ENCODE measurements at places on chromosomes 16 and 17.

DNA sequence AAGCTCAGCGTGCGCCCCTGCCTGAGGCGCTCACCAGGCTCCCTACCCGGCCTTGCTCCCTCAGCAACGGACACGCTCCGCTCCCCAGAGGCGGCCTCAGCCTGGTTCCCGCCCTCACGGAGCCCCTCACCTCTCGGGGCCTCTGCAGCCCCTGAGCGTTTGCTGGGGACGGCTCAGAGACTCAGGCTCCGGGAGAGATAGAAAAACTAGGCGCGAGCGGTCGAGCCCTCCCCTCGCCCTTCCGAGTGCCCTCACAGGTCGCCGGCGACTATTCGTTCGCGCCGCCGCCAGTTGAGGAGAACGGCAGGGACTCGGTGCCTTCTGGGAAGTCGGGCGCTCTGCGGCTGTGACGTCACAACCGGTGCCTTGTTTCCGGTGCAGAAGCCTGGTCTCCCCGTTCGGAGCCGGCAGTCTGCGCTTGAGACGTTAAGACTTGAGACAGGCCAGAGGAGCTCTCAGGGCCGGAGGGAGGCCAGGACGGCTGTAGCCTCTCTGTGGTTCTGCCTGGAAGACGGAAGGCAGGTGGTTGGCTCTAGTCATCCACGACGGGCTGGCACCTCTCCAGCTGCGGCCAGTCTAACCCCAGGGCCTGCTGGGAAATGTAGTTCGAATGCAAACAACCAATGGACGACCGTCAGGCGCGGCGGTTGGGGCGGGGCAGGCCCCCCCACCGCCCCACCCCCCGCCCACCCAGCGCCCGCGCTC is at the start of gene ZNF200:
Gene ZNF200, minus strand, starts transcription at position 302 of the 705 bp plus-strand sequence. CDS start 1,403 bp downstream, outside the sequence.
- peak; percentile 13 for DNase-seq

GRCh38 chr17:64679710-64680216 is 17.7 kb upstream of the SMURF2 start:
- no peak for DNase-seq

DNA sequence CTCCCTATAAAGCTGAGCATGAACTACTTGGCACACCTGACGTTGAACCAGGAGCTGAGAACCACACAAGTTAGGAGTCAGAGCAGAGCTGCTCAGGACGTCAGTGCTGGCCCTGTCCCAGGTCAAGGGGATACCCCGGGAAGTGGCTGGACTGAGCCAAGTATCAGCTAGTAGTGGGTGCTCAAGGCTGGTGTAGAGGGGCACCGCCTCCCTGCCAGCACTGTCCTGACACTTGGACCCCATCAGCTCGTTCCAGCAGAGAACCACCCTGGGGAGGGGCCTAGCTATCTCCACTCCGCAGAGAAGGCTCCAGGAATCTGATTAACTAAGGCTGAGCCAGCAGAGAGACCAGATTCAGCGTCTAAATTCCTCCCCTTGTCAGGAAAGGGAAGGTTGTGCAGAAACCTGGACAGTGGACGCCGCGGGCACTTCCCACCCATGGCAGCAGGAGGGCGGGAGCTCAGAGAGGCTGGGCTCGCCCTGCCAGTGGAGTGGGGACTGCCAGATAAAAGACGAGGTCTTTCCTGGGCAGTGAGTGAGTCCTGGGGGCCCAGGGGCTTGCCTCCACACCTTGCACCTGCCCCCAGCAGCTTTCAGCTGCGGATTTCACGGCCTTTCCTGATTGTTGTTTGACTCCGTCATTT is 21.0 kb downstream of the C16orf90 start:
- DNase-seq = no peak

DNA sequence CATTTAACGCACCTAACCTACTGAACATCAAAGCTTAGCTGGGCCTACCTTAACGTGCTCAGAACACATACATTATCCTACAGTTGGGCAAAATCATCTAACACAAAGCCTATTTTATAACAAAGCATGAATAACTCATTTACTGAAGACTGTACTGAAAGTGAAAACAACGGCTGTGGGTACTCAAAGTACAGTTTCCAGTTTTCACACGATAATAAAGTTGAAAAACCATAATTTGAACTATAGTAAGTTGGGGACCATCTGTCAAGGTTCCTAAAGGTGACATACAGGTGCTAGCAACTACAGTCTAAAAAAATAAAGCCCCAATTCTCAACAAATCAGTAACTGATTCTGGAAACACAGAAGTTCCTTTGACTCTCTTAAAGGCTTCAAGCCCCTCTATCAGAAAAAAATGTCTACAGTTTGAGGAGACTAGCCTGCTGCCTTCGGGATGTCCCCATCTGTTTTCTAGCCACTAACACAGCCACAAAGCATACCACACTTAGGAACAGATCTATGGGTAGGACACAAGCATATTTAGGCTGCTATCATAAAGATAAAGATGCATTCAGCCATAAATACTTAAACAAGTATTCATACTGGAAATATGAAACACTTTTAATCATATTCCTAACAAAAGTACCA is 71.3 kb downstream of the KANSL1 start:
- DNase-seq = no peak

DNA sequence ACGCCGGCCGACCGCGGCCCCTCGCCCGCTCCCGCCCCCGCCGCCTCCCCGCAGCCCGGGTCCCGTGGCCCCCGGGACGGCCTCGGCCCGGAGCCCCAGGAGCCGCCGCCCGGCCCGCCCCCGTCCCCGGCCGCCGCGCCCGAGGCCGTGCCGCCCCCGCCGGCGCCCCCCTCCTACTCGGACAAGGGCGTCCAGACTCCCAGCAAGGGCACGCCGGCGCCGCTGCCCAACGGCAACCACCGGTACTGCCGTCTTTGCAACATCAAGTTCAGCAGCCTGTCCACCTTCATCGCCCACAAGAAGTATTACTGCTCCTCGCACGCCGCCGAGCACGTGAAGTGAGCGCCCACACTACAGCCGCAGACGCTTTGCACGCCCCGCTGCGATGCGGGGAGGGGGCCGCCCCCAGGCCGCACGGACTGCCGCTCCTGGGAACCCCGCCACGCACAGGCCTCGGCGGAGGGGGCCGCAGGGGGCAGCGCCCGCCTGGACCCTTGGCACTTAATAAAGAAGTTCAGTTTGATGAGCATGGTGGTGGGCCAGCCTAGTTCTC is 35.5 kb upstream of the ZC3H18 start:
- no peak for DNase-seq

GRCh38 chr17:8941980-8942622 is 23.4 kb downstream of the PIK3R5 start:
- DNase-seq = no peak
